ENCODE measurements at places on chromosomes 2 and 18.

DNA sequence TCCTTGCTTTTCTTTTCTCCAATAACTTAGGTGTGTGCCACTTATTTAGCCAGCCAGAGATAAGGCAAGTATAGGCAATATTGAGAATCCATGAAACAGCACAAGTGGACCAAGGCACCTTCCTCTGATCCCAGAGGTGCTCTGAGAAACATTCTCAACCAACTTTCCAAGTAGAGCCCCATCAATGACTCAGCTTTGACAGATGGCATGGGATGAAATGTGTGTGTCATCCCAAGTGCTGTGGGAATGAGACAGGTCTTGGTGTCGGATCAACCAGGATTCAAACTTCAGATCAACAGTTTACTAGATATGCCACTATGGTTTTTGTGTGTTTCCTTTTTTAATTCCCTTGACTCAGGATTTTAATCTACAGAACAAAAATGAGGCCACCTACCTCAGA lies 164.0 kb downstream of the GRB14 start:
- no peak for DNase-seq

GRCh38 chr2:136098441-136098840 lies 19.5 kb downstream of the CXCR4 start:
- no peak for DNase-seq

DNA sequence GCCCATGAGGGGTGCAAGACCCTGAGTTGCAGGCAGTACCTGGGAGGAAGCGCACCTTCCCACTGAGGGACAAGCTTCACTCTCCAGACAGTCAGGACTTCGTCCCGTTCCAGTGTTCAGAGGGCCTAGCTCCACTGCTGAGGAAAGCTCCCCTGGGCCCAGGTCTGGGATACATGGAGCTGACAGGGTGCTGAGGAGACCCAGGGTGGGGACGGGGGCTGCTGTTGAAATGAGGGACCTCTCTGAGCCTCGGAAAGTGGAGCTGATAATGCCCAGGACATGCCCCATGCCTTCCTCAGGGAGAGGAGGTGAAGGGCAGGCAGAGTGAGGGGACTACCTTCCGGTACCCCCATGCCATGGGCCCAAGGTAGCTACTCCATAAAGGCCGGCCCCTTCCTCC lies 169.2 kb upstream of the MYCN start:
- no peak for DNase-seq

DNA sequence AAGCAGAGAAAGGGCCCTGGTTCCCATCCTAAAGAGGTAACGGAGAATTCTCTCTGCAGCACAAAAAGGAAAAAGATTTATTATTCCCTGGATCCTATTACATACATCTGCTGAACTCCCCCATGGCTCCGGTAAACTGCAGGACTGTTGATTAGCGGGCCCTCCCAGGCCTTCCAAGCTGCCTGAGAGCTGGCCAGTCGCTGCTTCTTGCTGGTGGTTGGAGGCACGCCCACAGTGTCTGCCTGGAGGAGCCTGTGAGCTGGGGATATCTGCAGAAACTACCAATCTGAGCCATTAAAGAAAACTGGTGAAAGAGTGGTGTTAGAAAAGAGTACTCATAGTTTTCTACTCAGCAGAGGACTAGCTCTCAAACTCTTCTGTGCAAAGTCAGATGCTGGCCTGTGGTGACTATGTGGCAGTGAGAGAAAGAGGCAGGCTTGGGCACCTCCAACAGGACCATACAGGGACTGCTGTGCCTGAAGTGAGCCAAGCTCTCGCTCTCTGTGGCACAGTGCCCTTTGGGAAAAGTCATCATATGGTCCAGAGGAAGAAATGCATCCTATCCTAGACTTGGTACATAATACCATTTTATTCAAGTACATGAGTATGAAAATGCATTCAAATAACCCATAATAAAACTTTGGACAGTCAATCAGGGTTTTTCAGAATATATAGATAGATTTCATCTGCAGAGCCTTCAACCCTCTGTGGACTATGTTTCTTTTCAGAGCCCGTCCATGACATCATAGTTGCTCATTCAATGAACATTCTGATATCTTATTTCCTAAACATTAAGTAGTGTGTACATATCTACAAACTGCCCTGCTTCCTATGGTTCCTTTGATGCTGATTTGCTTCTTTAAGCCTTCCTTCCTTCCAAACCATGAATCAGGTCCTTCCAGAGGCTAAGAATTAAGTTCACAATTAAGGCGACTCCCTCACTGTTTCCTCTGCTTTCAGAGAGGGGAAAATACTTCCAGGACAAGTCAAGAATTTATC lies 242.0 kb upstream of the LYPD1 start:
- no peak for DNase-seq

GRCh38 chr2:150792780-150793300 lies 305.4 kb upstream of the RND3 start:
- no peak for DNase-seq

GRCh38 chr2:43049836-43050801 lies 176.3 kb downstream of the ZFP36L2 start:
- no peak for DNase-seq

DNA sequence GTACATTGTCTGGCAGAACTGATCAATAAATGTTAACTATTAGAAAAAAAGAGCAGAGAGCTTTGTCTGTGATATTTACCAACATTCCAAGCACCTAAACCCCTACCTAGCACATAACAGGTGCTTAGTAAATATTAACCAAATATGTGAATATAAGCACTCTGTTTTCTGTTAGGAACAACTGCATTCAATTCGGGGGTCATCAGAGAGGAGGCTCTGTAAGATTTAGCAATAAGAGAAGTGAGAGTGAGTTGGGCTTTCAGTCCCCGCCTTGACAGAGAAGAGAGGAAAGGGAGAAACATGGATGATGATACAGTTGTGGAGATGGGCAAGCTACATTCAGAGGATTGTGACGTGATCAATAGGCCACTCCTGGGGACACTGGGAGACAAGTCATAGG lies 47.7 kb downstream of the MYOM1 start:
- no peak for DNase-seq

GRCh38 chr18:36757991-36758390 lies 70.8 kb downstream of the TPGS2 start:
- no peak for DNase-seq

DNA sequence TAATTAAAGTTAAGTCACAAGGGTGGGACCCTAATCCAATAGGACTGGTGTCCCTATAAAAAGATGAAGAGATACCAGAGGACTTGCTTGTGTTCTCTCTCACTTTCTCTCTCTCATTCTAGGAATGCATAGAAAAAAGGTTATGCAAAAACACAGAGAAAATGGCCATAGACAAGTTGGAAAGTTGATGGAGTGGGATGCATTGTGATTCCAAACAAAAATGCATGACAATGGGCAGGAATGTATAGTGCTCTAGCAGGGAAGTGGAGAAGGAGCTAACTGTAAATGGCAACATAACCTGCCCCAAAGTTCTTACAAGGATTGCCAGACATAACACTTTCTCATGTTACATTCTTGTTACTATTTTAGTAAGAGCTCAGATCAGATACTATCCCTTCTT lies 301.6 kb upstream of the LRATD1 start:
- DNase-seq, result no peak

GRCh38 chr2:96546797-96547196 lies 10.2 kb downstream of the ARID5A start:
- no peak for DNase-seq

DNA sequence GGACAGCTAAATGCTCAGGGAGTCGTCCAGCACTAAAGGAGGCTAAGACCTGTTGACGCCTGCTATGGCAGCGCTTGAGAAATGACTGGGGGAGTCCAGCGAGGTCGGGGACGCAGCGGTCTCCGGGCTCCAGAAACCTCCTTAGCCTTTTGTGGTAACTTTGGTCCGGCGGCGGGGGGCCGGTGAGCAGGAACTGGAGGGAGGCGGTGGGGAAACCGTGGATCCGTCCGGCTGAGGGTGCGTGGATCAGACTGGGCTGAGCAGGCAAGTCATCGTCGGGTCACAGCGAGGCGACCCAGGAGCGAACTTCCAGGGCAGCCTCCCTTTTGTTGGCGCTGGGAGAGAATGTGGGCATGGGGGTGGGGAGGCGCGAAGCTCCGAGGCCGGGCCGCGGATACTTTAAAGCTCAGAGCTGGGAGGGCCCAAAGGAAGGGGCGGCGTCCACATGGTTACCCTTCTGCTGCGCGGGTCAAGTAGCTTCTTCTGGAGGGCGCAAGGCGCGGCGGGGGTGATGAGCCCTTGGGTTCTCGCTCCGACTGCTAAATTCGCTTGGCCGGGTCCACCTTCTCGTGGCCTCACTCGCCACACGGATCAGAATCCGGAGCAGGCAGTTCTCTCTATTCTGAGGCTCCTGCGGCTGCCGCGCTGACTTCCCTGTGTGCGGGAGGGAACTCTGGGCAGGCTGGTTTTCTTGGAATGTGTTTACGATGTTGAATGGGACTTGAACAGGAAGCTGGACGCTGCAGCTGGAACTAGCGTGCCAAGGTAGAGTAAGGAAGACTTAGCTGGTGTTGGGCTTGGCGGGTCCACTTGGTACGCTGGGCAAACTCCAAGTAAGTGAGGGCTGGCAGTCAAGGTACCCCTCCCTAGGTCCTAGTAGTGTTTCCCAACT lies 920 bp downstream of the GULP1 start:
- DNase-seq, result no peak

DNA sequence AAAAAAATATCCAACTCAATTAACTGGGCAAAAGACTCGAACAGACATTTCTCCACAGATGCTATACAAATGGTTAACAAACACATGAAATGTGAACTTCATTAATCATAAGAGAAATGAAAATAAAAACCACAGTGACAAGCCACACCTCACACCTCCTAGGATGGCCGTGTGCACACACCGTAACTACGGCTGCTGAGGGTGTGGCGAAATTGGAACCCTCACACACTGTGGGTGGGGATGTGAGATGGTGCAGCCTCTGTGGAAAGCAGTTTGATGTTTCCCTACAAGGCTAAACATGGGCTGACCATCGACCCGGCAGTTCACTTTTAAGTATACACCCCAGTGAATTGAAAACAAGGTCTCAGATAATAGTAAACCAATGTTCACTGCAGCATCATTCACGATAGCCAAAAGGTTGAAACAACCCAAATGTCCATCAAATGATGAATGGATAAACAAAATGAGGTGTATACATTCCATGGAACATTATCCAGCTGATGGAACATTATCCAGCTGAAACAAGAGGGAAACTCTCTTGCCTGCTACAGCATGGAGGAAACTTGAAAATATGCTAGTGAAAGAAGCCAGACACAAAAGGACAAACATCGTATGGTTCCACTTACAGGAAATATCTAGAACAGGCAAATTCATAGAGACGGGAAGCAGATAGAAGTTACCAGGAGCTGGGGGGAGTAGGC lies 32.2 kb downstream of the ZAP70 start:
- DNase-seq, result no peak

GRCh38 chr2:95337829-95338228 lies 40.7 kb downstream of the KCNIP3 start:
- DNase-seq, result no peak

- no peak for DNase-seq
Measured at GRCh38 chr2:207223051-207223450, 57.3 kb upstream of the KLF7 start.

DNA sequence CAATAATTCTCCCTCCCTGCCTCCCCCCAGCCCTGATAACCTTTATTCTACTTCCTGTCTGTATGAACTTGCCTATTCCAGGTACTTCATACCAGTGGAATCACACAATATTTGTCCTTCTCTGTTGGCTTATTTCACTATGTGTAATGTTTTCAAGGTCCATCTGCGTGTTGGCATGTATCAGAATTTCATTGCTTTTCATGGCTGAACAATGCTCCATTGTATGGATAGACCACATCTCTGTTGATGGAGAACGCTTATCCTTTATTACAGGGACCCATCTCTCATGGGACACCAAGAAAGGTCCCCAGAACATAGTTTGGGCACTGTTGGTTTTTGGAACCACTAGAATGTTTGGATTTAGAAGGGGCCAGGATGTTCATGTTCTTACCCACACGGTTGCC lies 40.2 kb downstream of the ATOH8 start:
- no peak for DNase-seq

- no peak for DNase-seq
Measured at GRCh38 chr2:175188761-175189160, 7.3 kb upstream of the ATP5MC3 start.

DNA sequence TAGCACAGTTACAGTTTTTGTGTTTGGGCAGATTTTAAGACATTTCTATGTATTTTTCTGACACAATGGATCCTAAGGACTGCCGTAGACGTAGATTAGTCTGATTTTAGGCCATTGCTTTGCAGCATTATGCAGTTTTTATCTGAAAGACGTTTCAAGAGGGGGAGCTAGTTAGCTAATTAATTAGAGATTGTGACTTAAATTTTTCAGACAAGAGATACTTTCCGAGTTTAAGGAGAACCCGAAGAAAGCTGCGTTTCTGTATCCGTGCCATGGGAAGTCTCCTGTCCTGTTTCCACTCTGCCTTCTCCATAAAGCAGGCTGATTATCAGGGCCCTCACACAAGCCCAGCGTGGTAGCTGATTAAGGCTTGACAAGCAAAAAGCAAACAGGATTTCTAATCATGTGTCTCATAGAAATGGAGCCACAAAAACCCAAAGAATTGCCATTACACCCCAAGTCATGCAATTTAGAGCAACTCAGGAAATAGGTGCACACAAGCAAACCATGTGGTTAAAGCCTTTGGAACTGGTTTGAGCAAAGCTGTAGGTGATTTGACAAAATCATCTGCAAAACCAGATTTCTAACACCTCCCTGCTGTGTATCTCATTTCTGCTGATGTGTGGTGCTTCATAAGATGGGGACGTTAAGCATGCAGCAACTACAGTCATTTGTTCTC lies 808.1 kb downstream of the RNF144A start:
- DNase-seq, result no peak

DNA sequence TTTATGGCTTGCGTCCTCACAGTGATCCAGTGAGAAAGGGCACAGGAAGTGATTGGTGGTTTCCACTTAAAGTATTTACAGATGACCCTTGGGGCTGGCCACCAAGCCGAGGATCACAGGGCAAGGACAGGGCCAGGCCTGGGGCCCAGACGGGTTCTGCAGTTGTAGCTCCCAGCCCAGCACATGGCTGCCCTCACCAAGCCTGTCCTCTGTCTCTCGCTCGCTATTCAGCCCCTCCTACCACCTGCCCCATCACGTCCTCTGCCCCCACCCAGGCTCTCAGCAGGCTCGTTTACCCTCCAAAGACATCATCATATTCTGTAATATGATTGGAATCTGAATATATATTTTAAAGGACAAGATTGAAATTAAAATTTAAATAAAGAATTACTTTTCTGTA lies 246.0 kb downstream of the KLHL29 start:
- DNase-seq, result no peak

DNA sequence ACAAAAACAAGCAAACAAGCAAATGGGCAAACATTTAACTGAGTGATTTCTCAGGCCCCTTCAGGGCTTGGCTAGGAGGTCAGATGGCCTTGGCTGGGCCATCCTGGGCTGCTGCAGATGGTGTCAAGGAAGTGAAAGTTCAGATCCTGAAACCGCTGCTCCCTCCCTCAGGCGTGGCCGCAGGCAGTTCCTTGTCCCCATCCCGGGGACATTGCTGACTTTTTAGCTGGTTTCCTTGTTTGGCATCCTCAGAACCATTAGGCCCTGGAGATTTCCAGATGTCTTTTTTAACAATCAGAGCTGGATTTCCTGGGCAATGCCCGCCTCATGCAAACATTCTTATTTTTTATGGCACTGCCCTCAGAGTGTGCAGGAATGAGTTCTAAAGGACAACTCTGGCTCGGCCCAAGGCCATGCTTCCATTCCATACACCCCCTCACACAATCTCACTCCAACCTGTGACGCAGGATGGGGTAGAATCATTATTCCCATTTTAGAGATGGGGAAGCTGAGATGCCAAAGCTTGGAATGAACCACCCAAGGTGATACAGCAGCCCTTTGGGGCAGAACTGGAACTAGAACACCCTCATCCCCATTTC lies 86.1 kb upstream of the ZCCHC2 start:
- no peak for DNase-seq

- no peak for DNase-seq
Measured at GRCh38 chr2:83689402-83689801, 769.7 kb downstream of the SUCLG1 start.
